ENCODE measurements at places on chromosomes 1 and 21.
A peak's percentile ranks its signal among the peaks of the same experiment; 100 is the strongest.

- DNase-seq, result peak; percentile 65
Observed at GRCh38 chr1:2073382-2074230, 23.4 kb downstream of the PRKCZ start.

GRCh38 chr1:20974951-20975350 lies 187.8 kb upstream of the HP1BP3 start:
- DNase-seq, result no peak

DNA sequence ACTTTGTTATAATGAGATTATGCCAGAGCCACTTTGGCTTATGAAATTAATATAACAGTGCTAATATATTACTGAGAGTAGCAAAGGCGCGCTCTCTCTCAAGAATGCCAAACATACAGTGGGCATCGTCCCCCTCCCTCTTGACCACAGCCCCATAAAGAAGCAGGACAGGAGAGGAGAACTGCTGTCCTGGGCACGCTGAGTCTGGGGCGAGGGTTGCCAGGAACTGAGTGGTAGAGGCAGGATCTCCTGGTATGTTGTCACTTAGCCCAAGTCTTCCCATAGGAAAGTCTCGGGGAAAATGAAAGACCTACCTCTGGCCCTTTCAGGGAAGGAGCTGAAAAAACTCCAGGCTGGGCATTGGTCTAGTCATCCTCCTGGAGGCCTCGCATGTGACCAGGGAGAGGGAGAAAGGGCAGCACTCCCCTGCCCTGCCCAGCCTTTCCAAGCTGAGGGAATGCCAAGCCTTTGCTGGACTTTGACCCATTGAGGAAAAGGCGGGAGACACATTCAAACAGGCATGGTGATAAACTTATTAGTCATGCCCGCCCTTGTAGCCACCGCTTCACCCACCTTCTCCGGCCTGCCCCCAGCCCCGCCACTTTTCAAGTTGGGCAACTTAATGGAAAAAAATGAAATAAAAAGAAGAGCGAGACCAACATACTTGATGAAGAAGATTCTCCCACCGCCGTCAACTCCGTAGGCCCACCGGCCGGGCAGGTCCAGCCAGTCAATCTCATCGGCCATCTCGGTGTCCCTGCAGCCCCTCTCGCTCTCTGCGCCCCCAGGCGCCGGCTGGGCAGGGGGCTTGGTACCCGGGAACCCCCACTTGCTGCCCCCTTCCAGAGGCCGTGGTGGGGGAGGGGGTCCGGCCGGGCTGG lies 17.4 kb upstream of the PLEKHA6 start:
- DNase-seq, result no peak

- DNase-seq, result no peak
Observed at GRCh38 chr1:79131626-79132025, 125.1 kb upstream of the ADGRL4 start.

- DNase-seq, result peak; percentile 75
Observed at GRCh38 chr1:32538887-32539583, at the start of gene ZBTB8A. Gene ZBTB8A (plus strand): TSS chr1:32539427. CDS start chr1:32592932, 53,505 bp downstream.

- peak; percentile 21 for DNase-seq
Observed at GRCh38 chr1:197391303-197392226, 123.5 kb downstream of the CRB1 start.
